Stimulated activated CD4-positive, alpha-beta T cell treated with anti-CD3 and anti-CD28 coated beads, TNF-alpha, amount 100 ng/mL, for 1 hour (primary cell): ENCODE measurements at places on chromosomes 4 and X.

- no peak for DNase-seq
Measured at GRCh38 chr4:102551958-102552565, 50.9 kb downstream of the NFKB1 start.

GRCh38 chrX:65034292-65034667 lies 58.0 kb upstream of the ZC4H2 start:
- DNase-seq: no peak

- no peak for DNase-seq
Measured at GRCh38 chr4:13546941-13547484, 2.7 kb upstream of the NKX3-2 start.

GRCh38 chr4:3031357-3032082 lies 42.8 kb downstream of the HTT-AS start:
- no peak for DNase-seq

GRCh38 chrX:33855251-33855650 lies 276.9 kb downstream of the FAM47A start:
- DNase-seq: no peak

DNA sequence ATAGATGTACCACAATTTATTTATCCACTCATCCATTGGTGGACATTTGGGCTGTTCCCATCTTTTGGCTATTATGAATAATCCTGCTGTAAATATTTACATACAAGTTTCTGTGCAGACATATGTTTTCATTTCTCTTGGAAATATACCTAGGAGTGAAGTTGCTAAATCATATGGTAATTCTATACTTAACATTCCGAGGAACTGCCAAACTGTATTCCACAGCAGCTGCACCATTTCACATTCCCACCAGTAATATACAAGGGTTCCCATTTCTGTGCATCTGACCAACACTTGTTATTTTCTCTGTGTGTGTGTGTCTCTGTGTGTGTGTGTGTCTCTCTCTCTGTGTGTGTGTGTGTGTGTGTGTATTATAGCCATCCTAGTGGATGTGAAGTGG lies 15.4 kb upstream of the DOCK11 start:
- no peak for DNase-seq

- no peak for DNase-seq
Measured at GRCh38 chr4:72323227-72323626, 245.8 kb downstream of the ADAMTS3 start.

- DNase-seq: no peak
Measured at GRCh38 chr4:72358483-72358882, 210.5 kb downstream of the ADAMTS3 start.

DNA sequence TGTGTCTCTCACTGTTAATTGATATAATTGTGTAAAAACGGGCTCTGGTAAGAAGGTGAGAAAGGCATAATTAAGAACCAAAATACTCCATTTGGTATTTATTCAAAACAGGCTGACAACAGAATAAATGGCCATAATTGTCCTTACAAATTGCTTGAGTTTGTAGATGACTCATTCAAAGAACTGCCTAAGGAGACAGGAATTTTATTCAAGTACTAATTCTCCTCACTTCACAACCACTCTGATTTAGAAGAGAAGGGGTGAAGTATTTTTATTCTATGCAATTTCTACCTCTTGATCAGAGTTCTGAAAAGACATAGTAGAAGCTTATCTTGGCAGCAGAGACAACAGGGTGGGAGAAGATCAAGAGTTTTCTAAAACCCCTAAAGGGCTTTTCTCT lies 43.1 kb downstream of the ATP11C start:
- no peak for DNase-seq

GRCh38 chr4:137032222-137032621 lies 500.1 kb downstream of the PCDH18 start:
- DNase-seq: no peak

DNA sequence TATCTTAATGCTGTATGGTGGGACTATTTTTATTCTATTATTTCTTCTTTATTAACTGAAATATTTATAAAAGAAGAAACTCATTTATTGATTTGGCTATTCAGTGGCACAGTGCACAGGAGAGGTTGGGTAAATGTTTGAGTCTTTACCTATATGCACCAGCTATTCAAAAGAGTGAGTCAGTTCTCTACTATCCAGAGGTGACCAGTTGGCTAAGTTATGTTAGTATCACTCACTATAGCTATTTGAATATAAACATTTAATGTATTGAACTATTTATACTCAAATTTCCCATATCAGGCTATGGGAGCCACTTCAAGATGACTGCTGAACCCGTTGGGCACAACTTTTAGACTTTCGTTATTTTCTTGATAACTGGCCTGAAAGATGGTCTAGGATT lies 106.1 kb upstream of the VEGFC start:
- DNase-seq: no peak

DNA sequence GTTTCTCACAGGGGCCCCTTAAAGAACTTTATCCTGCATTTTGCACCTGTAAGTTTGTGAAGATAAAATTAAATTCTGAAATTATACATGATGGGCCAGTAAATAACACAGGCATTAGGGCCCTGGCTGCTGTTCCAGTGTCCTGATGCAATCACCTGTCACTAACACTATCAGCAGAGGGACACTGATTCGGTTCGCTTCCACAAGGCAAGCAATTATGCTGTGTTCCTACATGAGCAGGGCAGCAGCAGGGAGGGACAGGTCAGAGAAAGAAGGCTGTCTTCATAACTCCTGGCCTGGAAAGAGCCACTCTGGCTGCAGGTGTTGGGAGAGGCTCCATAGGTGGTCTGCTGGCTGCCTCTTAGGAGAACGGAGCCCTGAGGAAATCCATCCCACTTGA lies 487.3 kb downstream of the MID1IP1 start:
- DNase-seq: no peak

- no peak for DNase-seq
Measured at GRCh38 chrX:72054779-72055489, 76.8 kb downstream of the RTL5 start.

DNA sequence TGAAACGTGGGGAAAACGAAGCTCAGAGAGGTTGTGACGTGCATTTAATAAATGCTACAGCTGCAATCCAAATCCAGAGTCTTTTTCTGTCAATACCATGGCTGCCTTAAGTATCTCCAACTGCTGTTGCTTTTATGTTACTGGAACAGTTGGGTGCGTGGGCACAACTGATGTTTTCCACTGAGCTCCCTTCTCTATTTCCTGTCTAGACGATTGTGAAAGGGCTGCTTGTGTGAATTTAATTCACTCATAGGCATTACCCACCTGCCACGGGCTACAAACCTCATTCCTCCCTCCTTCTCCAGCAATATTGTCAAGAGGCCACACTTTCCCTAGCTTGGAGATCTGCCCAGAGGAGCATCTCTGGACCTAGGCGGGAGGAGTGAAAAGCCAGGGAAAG lies 526.0 kb downstream of the MID1IP1 start:
- DNase-seq: no peak

DNA sequence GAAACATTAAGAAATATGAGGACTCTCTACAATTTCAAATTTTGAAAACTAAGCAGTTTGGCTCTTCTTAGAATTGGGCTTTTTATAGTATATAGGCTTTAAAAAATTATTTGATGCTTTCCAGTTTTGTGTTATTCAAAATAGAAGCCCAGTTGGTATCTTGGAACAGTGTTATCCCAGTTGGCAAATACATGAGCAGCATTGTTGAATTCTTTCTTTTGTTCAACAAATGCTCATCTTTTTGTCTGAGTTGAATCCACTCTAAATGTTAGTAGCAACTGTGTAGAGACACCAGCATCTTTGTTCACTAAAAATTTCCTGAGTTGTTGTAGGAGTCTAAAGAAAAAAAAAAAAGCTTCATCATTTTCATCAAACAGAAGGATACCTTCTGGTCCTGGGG lies 41.0 kb upstream of the LIMCH1 start:
- no peak for DNase-seq

DNA sequence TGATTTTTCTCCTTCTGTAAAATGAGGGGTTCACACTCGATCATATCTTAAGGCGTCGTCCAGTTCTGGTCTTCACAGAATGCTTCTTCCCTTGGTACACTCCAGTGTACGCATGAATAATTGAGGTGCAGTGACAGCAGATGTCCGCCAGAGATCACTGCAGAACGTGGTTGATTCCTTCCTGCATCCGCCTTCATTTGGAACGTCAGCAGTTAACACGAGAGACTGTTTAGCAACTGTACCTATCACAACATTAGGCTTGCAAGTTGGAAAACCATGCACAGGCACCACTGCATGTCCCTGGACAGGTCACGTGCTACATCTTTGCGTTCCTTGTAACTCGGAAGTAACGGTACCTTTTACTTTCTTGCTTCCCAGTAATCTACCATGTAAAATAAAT lies 66.0 kb upstream of the GEMIN8 start:
- DNase-seq: peak; percentile 0

DNA sequence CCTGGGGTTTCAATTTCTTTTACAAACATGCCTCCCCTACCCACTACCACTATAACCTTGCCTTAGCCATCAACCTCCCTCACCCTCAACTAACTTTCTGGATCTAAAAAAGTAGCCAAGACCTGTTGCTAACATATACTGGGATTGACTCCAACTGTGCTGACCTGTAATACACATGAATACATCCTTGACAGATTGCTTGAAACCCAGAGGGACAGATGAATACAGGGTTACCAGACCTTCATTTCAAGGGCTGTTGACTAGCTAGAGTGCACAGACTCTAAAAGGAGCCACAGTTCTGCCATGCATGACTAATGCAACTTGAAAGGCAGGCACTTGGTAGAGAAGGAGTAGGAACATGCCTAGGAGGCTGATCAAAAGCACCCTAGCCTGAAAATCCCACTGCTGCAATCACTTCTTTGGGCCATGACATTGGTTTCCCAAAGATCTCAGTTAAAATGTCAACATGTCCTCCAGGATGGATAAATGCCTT lies 121.0 kb downstream of the PCDH19 start:
- no peak for DNase-seq

GRCh38 chr4:55635741-55636655 lies at the start of gene NMU:
NMU (minus strand) TSS chr4:55636298; CDS start chr4:55636192, 106 bp downstream.
- DNase-seq: no peak

- DNase-seq: no peak
Measured at GRCh38 chr4:99038213-99038612, 42.7 kb downstream of the METAP1 start.

DNA sequence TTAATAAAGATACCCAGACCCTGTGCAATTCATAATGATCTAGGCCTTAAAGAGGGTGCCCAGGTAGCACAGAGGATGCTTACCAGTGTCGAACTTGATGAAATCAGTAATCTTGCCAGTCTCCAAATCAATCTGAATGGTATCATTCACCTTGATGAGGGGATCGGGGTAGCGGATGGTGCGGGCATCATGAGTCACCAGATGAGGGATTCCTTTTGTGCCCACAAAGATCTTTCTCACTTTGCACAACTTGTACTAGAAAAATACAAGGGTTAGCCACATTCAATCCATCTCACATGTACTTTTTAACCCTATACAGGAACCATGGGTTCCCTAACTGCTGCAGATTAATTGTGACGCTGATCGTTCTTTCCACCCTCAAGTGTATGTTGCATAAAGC lies 3.3 kb downstream of the RPS4X start:
- no peak for DNase-seq

- no peak for DNase-seq
Measured at GRCh38 chrX:47796433-47796906, 40.2 kb upstream of the ZNF81 start.

DNA sequence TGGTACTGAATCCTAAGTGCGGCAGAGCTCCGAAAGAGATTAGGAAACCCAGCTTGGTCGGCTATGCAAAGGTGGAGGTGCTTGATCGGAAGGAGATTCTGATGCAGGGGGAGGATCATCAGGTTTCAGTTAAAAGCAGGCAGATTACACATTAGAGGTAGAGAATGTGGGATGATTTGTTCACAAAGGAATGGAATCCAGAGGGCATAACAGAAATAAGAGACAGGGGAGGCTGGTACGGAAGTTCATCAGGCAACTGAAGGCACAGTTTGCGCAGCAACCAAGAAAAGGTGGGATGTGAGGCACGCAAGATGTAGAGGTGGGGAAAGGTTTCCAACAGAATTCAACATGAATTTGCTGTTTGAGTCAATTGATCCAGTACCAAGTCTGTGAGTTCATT lies 424 bp upstream of the ZNF330 start:
- no peak for DNase-seq

GRCh38 chr4:74768857-74769525 lies 25.3 kb downstream of the BTC start:
- no peak for DNase-seq

GRCh38 chrX:149568701-149569296 lies 18.5 kb downstream of the MAGEA9B start:
- DNase-seq: no peak

DNA sequence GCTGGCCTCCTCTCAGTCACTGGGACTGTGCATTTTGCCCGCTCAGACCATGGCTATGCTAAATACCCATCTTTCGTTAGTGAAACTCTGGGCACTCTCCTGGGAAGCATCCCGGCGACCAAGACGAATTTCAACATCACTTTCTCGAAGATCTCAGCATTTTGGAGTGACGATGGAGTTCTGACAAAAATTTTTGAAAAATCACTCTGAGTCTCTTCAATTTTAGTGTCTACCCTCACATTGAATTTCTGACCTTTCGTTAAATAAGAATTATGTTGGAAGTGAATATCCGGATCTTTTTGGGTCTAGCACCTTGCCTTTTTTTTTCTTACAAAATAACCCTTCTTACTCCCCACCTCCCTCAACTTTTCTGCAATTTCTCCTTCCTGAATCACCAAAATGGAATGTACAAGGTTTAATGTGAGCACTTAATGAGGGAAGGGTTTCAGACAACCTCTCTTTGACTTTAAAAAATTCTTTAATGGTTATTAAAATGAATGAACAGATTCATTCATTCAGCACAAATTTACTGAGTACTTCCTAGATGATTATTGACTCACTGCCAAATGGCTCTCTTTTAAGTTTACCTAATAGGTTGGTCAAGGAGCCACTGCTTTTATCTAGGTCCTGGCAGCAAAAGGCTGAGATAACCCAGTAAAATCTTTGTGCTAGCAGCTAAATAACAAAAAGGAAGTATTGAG lies 746 bp upstream of the AADAT start:
- DNase-seq: no peak

DNA sequence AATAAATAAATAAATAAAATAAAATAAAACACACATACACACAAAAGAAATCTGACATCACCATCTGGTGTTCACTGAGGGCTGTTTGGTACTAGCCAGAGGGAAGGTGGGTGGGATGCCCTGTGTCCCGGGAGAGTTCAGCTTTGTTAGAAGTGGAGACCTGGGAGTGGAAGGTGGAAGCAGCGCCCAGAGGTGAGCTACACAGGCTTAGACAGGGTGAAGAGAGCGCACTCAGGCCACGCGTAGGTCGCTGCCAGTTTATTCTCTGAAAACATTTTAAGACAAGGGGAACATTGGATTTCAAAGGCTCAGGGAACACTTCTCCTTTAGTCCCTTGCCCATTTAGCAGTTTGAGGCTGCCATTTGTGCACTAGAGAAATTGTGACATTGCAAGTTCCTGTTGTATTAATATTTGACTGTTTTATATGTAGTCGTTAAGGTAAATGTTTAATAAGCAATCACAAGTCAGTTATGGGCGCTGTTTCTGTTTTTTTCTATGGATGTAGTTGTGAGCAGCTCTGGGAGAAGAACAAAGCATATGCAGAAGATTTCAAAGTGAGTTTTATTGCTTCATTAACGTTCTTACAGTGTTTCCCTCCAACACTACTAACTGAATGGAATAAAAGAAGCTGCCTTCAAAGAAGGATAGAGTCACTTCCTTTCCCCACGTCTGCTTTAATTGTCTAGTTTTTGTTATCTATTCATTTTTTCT lies 405.5 kb upstream of the NR3C2 start:
- no peak for DNase-seq
